ENCODE measurements at places on chromosomes 2 and 18.

- DNase-seq: no peak
These were observed 222.9 kb downstream of the PRKCE start for GRCh38 chr2:45874344-45874743.

GRCh38 chr18:58391231-58391825 is 237.6 kb downstream of the ALPK2 start:
- DNase-seq: no peak

- no peak for DNase-seq
These were observed 23.1 kb upstream of the TXNDC2 start for GRCh38 chr18:9862686-9863085.

DNA sequence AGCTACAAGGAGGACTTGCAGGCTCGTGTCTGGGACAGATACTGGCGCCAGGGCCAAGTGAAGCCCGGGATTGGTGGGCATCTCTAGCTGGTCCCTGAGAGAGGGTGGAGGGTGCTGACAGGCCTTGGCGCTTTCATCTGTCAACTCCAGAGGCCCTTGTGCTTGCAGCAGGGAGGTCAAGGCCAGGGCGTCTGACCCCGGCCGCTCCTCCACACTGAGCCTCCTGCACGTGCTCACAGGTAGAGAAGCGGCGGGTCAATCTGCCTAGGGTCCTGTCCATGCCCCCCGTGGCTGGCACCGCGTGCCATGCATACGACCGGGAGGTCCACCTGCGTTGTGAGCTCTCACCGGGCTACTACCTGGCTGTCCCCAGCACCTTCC is 9.5 kb downstream of the CAPN10 start:
- no peak for DNase-seq

DNA sequence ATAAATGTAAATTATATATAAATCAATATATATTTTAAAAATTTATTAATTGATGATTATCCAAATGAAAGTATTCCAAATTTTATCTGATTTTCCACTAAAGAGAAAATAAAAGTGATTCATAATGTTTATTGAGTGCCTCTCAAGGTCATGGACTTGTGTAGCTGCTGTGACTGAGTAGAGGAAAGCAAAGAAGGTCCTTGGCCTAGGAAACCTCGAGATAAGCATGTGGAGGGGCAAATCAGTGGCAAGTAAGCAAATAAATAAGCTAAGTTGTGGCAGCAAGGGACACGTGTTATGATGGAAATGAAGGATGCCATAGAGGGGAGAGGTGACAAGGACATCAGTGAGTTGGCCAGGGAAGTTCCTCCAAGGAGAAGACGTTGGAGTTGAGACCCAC is 866.1 kb upstream of the ID2 start:
- DNase-seq: no peak

DNA sequence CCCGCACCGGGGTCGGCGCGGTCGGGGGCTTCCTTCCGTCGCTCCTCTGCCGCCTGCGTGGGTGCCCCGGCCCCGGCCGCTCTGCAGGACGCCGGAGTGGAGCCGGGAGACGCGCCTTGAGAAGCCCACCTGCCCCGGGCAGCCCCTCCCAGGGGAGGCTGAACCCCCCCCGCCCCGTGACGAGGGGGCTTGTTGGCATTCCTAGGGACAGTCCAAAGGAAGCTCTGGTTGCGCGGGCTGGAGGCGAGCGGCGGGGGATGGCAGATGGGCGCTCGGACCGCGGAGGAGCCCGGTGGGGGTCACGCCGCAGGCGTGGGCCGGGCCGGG is 133.5 kb upstream of the MGAT5 start:
- no peak for DNase-seq

DNA sequence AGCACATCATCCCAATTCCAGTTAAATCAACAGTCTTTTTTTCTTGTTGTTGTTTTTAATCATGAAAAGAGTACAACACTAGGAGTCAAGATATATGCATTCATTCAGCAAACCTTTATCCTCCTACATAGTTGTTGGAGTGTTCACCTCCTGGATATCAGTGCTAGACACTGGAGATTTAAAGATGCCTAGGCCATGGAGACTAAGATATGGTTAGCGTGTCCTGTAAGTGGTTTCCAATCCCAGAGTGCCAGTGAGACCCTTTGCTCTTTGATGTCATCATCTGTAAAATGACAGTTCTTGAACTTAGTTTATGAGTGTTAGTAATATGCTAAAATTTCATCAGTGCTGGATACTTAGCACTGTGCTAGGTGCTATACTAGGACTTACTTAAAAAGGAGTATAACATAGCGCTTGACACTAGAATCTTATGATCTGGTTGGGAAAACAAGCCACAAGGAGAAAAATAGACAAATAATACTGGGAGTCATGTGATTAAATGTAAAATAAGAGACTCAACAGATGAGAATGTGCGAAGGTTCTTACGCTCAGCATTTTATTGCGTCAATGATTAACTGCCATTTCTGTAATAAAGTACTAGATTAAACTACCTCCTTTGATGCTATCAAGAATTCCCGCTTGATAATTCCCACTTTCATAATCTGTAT is 31.5 kb downstream of the BABAM2 start:
- DNase-seq: no peak

GRCh38 chr2:17550907-17551306 is 10.4 kb downstream of the VSNL1 start:
- no peak for DNase-seq

GRCh38 chr18:22161090-22161489 is 8.3 kb upstream of the GATA6 start:
- no peak for DNase-seq

- DNase-seq: no peak
These were observed 52.3 kb upstream of the ITGB6 start for GRCh38 chr2:160252278-160252887.

DNA sequence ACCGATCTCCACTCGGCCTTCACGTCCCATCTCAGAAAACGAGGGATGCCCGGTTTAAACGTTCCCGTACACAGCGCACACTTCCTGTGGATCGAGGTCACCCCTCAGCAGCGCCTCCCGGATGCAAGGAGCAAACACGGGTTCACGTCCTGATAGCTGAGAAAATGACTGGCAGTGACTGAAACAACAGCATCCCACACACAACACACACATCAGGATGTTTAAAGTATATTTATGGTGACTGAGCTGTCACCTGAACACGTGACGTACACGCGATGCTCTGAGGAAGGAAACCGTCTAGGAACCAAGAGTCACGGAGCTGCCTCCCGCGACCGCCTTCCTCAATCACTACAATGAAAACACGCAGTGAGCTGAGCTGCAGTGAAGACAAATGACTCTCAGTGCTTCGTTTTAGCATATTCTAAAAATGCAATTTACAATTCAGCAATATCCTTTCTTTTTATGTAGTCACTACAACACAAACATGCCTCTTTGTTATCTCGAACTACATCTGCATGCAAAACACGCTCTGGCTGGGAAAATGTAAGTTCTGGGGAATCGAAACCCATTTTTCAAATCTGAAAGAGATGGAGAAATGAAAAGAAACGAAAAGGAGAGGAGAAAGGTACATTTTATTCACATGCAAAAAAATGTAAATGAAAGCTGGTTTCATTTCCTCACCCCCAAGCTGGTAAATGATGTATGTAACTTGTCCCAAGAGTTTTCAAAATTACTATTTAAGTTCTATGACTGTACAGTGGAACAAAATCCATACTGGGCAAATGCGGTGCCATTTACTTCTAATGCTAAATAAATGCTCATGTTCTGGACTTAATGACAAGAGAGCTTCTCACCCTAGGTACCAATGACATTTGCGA is 19.8 kb downstream of the HDAC4 start:
- peak; percentile 50 for DNase-seq

- no peak for DNase-seq
These were observed 240.9 kb downstream of the PRKCE start for GRCh38 chr2:45892425-45892745.

GRCh38 chr2:30201990-30202389 is 29.3 kb upstream of the LBH start:
- no peak for DNase-seq

- DNase-seq: no peak
These were observed 237.2 kb upstream of the APCDD1 start for GRCh38 chr18:10217211-10217610.

DNA sequence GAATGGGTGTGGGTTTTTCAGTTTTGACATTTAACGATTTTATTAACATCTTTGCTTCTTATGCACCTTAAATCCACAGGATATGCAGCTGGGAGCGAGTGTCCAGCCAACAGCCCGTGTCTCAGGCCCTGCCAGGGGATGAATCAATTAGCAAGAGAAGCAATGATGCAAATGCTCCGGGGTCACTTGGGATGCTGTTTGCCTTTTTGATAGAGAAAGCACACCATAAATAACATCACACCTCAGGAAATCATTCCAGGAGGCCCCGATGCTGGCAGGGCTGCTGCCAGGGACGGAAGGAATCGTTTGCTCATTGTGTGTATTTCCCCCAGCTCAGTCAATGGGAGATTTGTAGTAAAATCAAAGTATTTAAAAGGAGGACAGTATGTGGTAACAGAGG is 394.0 kb upstream of the HNRNPA3 start:
- no peak for DNase-seq

- DNase-seq: no peak
These were observed 4.0 kb downstream of the TSGA10 start for GRCh38 chr2:99150706-99151105.

GRCh38 chr2:120446236-120447126 is 100.5 kb downstream of the INHBB start:
- DNase-seq: no peak

GRCh38 chr18:27004056-27004829 is 138.7 kb upstream of the AQP4 start:
- no peak for DNase-seq

DNA sequence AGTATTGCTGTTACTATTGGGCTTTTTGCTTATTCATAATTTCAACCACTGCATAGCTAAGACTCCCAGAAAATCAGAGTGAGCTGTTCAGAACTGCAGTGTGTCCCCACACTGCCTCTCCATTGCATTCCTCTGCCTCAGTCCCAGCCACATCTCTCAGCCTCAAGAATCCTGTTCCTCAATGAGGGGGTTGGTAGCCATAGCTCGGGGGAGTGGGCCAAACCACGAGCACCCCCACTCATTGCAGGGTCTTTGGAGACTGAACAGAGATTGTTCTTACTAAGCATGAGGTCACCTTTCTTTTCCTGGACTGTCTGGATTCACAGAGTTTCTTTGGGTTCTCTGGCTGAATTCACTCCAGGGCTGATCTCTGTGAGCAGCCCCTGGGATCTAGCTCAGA is 161.1 kb downstream of the GFPT1 start:
- DNase-seq: no peak

DNA sequence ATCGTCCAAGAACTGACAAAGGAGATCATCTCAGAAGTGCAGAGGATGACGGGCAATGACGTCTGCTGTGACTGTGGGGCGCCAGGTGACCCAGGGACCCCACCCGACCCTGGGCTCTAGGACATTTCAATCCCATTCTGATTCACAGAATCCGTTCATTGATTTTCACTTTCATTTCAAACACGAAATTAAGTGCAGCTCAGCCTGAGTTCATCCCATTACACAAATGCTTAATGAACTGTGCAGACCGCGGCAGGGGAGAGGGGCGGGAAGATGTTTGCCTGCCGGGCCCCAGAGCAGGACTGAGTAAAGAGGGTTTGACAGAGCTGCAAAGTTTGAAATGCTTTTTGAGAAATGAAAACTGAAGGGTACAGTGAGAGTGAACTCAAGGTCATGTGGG is 67.1 kb downstream of the ITGB1BP1 start:
- DNase-seq: no peak

- no peak for DNase-seq
These were observed 799 bp upstream of the KIF1A start for GRCh38 chr2:240820607-240821428.

DNA sequence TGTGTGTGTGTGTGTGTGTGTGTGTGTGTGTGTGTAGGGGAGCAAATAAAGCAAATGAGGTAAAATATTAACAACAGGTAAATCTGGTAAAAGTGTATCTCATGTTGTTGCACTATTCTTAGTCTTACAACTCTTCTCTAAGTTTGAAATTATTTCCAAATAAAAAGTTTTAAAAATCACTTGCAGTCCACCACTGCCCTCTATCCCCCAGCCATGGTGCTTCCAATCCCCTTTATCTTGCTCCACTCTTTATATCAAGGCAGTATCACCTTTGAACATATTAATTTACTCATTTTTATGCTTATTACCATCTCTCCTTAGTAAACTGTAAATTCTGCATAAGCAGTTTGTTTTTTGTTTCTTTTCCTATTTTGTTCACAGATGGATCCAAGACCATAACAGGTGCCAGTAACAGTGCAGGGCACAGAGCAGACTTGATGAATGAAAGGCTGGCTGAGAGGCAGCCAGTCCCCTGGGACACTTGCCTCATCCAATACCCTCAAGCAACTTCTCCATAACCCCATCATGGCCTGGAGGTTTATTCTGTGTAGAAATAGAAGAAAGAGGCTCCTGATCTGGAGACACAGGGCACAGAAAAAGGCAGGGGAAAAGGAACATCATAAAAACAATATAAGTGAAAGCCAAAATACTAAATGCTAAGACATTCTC is 67.6 kb downstream of the LDAH start:
- no peak for DNase-seq

GRCh38 chr2:39228413-39229209 is 15.2 kb downstream of the CDKL4 start:
- DNase-seq: no peak

DNA sequence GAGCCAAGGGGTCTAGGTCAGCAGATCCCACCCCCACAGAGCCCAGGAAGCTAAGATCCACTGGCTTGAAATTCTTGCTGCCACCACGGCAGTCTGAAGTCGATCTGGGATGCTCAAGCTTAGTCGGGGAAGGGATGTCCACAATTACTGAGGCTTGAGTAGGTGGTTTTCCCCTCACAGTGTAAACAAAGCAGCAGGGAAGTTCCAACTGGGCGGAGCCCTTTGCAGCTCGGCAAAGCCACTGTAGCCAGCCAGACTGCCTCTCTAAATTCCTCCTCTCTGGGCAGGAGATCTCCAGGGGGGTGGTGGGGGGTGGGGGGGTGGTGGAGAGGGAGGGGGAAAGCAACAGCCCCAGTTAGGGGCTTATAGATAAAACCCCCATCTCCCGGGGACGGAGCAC is 419.5 kb downstream of the NUP35 start:
- DNase-seq: no peak

DNA sequence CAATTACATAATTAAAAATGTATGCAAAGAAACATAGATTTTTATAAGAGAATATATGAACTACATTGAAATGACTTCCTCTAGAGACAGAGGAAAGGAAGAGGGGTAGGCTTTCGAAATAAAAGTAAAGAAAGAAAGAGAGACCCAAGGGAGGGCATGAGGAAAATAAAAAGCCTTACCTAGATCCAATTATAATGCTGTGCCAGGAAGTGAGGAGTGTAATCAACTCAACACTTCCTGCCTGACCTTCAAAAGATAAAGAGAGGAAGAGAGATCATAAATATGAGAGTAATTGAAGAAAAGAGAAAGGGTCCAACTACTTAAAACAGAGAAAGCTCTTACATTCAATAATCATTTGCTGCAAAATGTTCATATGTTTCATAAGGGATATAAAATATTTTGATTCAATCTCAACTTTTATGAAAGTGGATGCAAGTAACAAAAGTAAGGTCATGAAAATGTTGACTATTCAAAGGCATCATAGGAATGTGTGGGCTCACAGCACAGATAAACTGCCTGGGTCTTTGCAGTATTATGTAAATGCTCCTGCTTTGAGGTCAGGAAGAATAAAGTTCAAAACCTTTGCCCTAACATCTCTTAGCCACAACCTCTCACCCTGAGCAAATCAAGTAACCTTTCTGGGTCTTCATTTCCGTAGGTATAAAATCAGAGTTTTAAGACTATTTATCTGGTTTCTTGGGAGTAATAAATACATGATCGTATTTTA is 1237.7 kb downstream of the LRP1B start:
- DNase-seq: no peak

- no peak for DNase-seq
These were observed 57.1 kb downstream of the ZFP36L2 start for GRCh38 chr2:43169099-43169945.

All from activated T-helper 9 cell treated with anti-CD3 and anti-CD28 coated beads, Interleukin-2, amount 50 U/mL, for 16 hours (primary cell).